ENCODE measurements at places on chromosomes 1 and 21.
A peak's percentile ranks its signal among the peaks of the same experiment; 100 is the strongest.

DNA sequence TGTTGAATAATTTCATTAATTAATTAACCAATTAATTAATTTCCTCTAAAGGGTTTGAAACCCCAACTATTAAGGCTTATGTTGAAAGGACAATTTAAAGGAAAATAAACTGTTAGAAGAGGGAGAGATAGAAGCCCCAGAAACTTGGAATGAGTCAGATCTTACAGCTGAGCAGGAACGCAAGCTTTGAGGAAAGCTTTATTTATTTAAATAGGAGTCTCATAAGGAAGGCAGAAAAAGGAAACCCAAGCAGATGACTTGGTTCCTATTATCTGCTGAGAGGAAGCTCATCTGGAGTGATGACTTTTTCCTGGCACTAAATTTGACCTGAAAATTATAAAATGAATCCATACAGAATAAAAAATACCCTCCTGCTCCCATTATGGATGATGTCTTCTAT, 105.1 kb downstream of the ROR1 start:
- H3K36me3 ChIP-seq, result no peaks in the 10 kb centered on the region
- peak; percentile 54 for DNase-seq
- peaks cover 4% of the 10 kb centered on the region for H3K4me1 ChIP-seq

DNA sequence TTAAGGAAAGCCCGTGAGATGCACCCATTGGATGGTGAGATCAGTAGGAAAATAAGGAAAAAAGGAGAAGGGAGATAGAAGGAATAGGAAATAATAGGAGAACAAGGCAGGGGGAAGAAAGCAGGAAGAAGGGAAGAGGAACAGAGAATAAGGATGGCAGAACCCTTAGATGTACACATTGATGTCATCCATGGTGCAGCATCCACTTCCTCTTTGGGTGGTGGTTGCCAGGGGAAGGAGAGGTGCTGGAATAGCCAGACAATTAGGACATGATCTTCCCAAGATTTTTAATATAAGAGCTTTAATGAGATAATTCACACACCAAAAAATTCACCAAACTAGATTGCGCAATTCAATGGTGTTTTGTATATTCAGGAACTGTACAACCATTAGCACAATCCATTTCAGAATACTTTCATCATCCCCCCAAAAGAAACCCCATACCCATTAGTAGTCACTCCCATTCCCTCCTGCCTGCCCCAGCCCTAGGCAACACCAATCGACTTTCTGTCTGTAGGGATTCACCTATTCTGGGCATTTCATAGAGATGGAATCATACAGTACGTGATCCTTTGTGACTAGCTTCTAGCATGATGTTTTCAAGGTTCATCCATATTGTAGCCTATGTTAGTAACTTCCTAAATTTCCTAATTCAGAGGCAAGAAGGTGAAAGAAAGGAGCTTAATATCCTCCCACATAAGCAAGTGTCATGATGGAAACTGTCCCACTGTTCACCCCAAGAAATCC, 121.4 kb downstream of the PLXNA2 start:
- no peaks in the 10 kb centered on the region for H3K36me3 ChIP-seq
- no peak for DNase-seq
- H3K27ac ChIP-seq, result no peak overlapping the region

DNA sequence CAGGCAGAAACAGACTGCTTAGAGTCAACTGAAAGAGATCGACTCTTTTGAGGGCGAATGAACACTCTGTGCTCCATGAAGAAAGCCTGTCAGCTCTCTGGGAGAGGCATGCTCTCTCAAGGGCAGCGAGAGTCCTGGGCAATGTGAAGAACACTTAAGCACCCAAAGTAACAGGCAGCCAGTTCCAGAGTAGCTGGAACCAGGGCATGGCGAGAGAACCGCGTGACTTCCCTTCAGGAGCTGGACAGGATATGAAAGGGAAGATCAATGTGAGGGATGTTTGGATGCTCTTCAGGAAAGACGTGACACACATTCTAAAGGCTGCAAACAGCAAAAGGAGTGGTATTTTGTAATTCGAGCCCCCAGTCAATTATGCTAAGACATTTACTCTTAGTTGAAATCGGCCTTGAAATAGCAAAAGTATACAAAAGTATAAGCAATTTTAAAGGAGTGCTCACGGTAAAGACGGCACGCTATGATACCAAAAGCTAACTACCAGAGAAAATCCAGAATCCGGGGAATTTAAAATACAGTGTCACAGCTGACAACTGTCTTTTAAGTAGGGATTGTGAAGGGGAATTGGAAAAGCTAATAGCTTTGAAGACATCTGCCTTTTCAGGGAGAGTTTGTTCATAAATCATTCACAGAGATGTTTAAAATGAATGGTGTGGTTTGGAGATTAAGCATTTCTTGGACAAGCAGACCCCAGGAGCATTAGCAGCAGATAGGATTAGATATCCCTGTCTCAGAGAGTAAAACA, 20.8 kb downstream of the ADAMTS5 start:
- DNase-seq, result peak; percentile 47
- H3K4me3 ChIP-seq, result no peak overlapping the region
- no peaks in the 10 kb centered on the region for H3K27me3 ChIP-seq
- H3K27ac ChIP-seq, result no peak overlapping the region
- H3K36me3 ChIP-seq, result peaks cover 37% of the 10 kb centered on the region
- H3K4me1 ChIP-seq, result peaks cover 2% of the 10 kb centered on the region

GRCh38 chr1:186819563-186819962, 9.2 kb upstream of the PLA2G4A start:
- peak overlapping the region; percentile 73 for H3K27ac ChIP-seq
- DNase-seq, result no peak
- no peaks in the 10 kb centered on the region for H3K36me3 ChIP-seq
- no peaks in the 10 kb centered on the region for H3K27me3 ChIP-seq
- H3K4me3 ChIP-seq, result peak overlapping the region; percentile 8

- H3K27me3 ChIP-seq, result no peaks in the 10 kb centered on the region
- H3K27ac ChIP-seq, result no peak overlapping the region
- H3K4me1 ChIP-seq, result peaks cover 20% of the 10 kb centered on the region
- no peak overlapping the region for H3K4me3 ChIP-seq
These were observed 15.9 kb downstream of the PTPRF start for GRCh38 chr1:43546388-43547100.

GRCh38 chr1:61174060-61174795, 91.9 kb downstream of the NFIA start:
- no peaks in the 10 kb centered on the region for H3K36me3 ChIP-seq
- DNase-seq, result no peak

DNA sequence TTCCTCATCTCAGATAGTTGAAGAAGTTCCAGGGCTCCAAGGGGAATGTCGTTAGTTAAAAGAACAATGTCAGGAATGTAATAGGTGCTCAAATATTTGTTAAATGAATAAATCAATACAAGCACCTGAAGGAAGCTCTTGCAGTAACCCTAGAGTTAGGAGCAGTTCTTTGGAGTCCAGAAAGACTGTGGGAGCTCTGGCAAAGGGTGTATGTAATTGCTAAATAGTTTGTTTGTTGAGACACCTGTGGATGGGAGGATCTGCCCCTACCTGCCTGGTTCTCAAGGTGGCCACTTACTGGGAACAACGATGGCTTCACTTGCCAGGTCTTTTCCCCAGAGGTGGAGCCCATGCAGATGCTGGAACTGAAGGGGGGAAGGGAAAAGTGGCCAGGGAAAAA, 27.5 kb upstream of the JUN start:
- H3K4me3 ChIP-seq, result no peak overlapping the region
- no peak for DNase-seq
- H3K4me1 ChIP-seq, result peaks cover 16% of the 10 kb centered on the region
- no peaks in the 10 kb centered on the region for H3K27me3 ChIP-seq

- DNase-seq, result peak; percentile 36
- H3K4me1 ChIP-seq, result no peaks in the 10 kb centered on the region
- H3K4me3 ChIP-seq, result peak overlapping the region; percentile 96
- no peaks in the 10 kb centered on the region for H3K36me3 ChIP-seq
These were observed 1.6 kb downstream of the NRIP1 start for GRCh38 chr21:15063081-15063813.

- H3K36me3 ChIP-seq, result no peaks in the 10 kb centered on the region
- H3K27ac ChIP-seq, result peak overlapping the region; percentile 5
- no peaks in the 10 kb centered on the region for H3K27me3 ChIP-seq
These were observed 38.9 kb downstream of the CCDC18 start for GRCh38 chr1:93219443-93219842.

DNA sequence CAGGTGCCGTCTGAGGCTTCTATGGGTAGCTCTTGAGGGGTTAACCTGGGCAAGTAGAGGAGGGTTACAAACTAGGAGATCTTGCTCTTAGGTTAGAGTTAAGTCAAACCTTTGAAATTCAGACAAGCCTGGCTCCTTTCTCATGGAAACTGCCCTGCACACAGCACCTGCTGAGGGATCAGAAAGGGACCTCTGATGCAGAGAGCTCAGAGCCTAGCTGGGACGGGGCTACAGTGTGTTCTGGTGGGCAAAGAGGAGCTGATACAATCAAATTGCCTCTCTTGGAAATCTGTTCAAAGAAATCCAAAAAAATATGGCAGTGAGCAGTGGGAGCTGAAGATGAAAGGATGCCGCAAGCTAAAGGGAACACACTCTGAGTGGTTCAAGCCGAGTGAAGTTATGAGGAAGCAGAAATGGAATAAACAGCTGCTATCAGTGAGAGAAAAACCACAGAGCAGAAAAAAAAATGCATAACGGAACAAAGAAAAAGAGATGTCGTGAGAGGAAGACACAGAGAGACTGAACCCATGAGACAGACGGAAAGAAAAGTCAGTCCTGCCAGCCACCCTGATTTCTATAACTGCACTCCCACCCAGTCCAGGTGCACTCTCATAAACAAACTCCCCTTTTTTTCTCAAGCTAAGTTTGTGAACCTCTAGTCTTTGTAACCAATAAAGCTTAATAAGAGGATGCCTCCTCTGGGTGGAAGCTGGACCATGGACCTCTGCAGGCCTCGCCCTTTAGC, 26.6 kb downstream of the PAFAH2 start:
- H3K4me3 ChIP-seq, result no peak overlapping the region
- no peak overlapping the region for H3K27ac ChIP-seq
- DNase-seq, result no peak
- H3K27me3 ChIP-seq, result no peaks in the 10 kb centered on the region

GRCh38 chr1:169999331-169999741, 75.2 kb downstream of the KIFAP3 start:
- DNase-seq, result peak; percentile 43
- no peaks in the 10 kb centered on the region for H3K27me3 ChIP-seq
- peaks cover 14% of the 10 kb centered on the region for H3K36me3 ChIP-seq
- no peak overlapping the region for H3K4me3 ChIP-seq
- no peaks in the 10 kb centered on the region for H3K4me1 ChIP-seq
- H3K27ac ChIP-seq, result no peak overlapping the region

DNA sequence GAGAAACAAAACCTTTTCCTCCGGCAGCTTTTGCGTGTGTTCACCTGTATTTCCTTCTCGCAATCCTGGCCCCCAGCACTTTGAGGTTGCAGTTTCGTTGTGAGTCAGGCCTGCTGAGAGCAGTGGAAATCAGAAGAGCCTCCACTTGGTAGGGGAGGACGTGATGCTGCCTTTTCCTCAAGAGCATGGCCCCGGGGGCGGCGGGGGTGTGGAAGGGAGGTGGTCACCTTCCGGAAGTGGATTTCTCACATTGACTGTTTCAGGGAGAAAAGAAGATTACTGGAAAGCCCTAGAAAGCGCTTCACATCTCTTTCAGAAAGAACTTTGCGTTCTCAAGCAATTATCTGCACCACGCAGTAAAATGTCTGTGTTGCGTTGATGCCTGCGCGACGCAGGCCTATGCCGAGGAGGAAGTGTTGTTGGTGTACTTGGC, 12.2 kb upstream of the IL10 start:
- DNase-seq, result no peak
- peaks cover 23% of the 10 kb centered on the region for H3K27me3 ChIP-seq
- H3K4me3 ChIP-seq, result no peak overlapping the region

GRCh38 chr1:68234094-68234493, 1.8 kb upstream of the WLS start:
- no peak overlapping the region for H3K4me3 ChIP-seq
- H3K27me3 ChIP-seq, result no peaks in the 10 kb centered on the region
- H3K27ac ChIP-seq, result no peak overlapping the region
- no peaks in the 10 kb centered on the region for H3K4me1 ChIP-seq

GRCh38 chr1:165395478-165395877, 39.0 kb upstream of the LMX1A start:
- no peaks in the 10 kb centered on the region for H3K36me3 ChIP-seq
- no peak overlapping the region for H3K27ac ChIP-seq

DNA sequence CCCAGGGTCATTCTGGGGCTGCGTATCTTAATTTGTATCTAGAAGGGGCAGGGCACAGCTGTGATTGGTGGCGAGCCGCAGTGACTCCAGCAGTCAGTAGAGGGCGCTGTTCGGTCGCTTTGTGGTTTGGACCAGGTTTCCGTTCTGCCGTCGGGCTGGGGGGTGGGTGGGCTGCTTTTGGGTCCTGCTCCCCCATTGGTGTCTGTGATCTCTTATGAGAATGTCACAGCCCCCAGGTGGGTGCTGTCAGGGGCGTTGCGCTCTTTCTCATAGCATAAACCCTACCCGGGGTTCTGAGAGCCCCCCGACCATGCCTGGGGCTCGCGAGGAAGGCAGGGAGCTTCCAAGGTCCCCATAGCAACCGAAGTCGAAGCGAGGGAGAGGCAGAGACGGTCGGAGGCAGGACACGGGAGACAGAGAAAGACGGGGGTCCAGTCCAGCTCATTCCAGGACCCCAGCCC, 5.4 kb downstream of the TFF3 start:
- DNase-seq, result peak; percentile 12
- peaks cover 90% of the 10 kb centered on the region for H3K27me3 ChIP-seq
- peaks cover 32% of the 10 kb centered on the region for H3K4me1 ChIP-seq

DNA sequence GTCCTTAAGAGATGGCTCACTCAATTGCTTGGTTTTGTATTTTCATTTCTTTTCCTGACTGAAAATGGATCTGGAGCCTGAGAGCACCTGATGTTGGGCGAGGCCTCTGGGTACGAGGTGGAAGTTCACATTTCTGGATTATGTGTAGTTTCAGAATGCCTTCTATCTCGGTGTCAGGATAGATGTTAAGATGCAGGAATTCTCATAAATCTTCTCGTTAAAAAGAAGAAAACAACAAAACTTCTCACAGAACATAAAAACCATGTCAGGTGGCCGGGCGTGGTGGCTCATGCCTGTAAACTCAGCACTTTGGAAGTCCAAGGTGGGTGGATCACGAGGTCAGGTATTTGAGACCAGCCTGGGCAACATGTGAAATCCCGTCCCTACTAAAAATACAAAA, 101.8 kb downstream of the RHOU start:
- no peak for DNase-seq
- no peaks in the 10 kb centered on the region for H3K36me3 ChIP-seq
- no peak overlapping the region for H3K4me3 ChIP-seq

GRCh38 chr1:220438741-220439140, 89.2 kb upstream of the MARK1 start:
- no peaks in the 10 kb centered on the region for H3K36me3 ChIP-seq
- H3K4me3 ChIP-seq, result no peak overlapping the region
- H3K4me1 ChIP-seq, result no peaks in the 10 kb centered on the region
- DNase-seq, result no peak
- no peak overlapping the region for H3K27ac ChIP-seq
- H3K27me3 ChIP-seq, result peaks cover 5% of the 10 kb centered on the region

DNA sequence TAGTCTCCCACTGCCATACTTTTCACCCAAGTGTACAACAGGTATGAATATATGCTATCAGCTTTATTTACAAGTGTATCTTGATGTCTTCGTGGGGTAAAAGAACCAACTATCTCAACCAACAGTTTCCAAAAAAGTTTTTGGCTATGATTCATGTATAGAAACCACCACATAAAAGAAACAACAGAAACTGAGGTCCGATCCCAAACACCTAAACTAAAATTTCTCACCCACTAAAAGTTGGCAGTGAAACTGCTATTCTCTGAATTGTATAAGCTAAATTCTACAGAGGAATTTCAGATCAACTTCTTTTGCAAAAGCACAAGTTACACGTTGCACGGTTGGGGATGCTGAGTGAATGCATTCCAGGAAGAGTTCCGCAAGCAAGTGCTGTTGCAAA, 5.0 kb upstream of the KCNE1 start:
- H3K36me3 ChIP-seq, result peaks cover 42% of the 10 kb centered on the region
- no peak for DNase-seq
- no peak overlapping the region for H3K4me3 ChIP-seq
- no peak overlapping the region for H3K27ac ChIP-seq

All from mesenchymal stem cell (in vitro differentiated cells and primary cell).